ENCODE measurements at places on chromosomes 4 and X.

- DNase-seq = no peak
Observed at GRCh38 chr4:99832321-99832720, 15.7 kb downstream of the DAPP1 start.

- DNase-seq = no peak
Observed at GRCh38 chrX:2150722-2151121, 350.1 kb downstream of the DHRSX start.

- DNase-seq = no peak
Observed at GRCh38 chrX:21400408-21401121, 26.3 kb downstream of the CNKSR2 start.

- DNase-seq = no peak
Observed at GRCh38 chrX:23901060-23901459, 6.7 kb downstream of the APOO start.

- no peak for DNase-seq
Observed at GRCh38 chrX:72641611-72642010, 69.0 kb upstream of the HDAC8 start.

- DNase-seq = no peak
Observed at GRCh38 chr4:12140864-12141263, 712.2 kb upstream of the HS3ST1 start.

DNA sequence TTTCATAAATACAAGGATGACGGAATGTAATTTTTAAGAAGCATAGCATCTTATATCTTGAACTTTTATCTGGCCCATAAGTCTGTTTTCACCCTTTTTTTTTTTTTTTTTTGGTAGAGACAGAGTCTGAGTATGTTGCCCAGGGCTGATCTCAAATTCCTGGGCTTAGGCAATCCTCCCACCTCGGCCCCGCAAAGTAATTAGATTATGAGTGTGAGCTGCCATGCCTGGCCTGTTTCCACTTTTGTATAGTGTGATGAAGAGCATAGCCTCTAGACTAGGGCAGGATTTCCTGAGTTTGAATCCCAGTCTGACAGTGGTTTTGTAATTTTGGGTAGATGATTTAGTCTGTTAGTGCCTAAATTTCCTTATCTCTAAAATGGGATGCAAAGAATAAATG lies 11.0 kb downstream of the STIM2 start:
- DNase-seq = no peak

- DNase-seq = no peak
Observed at GRCh38 chr4:149719357-149719756, 96.3 kb downstream of the IQCM start.

GRCh38 chr4:74536557-74536956 lies 91.6 kb downstream of the AREG start:
- peak; percentile 21 for DNase-seq

- no peak for DNase-seq
Observed at GRCh38 chrX:152991123-152991522, 2.8 kb downstream of the PNMA5 start.

DNA sequence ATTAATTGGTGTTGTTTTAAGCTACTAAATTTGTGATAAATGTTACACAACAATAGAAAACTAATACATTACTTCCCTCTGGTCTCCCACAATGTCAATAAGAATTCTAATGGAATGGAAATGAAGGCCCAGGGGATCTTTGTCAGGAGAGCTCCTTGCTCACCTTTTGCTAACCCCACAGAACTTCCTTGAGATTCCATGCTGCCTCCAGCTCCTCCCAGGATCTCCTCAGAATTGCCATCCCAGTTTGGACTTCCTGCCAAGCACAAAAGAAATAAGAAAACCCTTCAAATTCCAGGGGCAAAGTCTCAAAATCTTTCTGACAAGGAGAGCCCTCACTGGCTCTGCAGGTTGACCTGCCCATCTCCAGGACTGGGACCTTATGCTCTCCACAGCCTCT lies 43.2 kb downstream of the ITIH6 start:
- no peak for DNase-seq

- no peak for DNase-seq
Observed at GRCh38 chrX:27565992-27566391, 24.2 kb upstream of the DCAF8L2 start.

GRCh38 chrX:139692506-139692849 lies 15.5 kb downstream of the MCF2 start:
- no peak for DNase-seq

GRCh38 chrX:135625995-135626394 lies 87.4 kb upstream of the CT45A1 start:
- DNase-seq = no peak

GRCh38 chrX:13357925-13358324 lies 38.1 kb upstream of the ATXN3L start:
- peak; percentile 64 for DNase-seq

DNA sequence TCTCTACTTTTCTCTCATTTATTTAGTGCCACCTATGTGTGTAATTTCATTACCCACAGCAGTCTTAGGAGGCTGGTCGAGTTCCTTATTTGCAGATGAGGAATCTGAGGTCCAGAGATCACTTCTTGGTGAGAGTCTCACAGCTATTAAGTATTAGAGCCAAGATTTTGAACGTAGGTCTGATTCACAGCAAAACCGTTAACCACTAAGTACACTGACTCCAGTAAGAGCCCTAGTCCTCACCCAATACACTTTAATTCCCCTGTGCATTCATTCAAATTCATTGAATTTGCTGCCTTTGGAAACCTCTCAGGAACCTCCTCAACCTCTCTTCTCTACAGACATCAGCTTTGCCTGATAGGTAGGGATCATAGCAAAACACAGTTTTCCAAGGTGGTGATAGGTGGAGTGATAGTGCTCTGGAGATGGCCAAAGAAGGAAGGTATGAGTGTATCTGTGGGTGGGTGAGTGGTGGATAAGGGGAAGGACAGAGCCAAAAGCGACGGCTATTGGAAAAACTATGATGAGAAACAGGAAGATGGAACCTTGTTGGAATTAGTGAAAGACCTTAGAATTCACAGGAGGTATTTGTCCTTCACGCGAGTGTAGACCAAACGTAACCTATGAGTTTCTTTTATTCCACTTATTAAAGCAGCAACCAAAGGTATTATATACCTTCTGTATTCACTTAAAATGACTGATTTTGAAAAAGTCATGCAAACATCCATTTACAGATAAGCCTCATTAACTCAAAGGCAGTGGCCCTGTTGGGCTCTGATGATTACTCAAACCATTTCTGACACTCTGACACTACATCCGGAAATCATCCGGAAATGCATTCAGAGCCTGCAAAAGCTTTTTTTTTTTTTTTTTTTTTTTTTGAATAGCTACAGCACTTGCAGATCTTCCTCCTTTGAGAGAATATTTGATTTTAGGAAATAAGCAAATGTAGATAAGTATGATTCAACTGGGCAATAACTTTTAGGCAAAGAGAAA lies 6.3 kb downstream of the FMR1 start:
- DNase-seq = no peak

DNA sequence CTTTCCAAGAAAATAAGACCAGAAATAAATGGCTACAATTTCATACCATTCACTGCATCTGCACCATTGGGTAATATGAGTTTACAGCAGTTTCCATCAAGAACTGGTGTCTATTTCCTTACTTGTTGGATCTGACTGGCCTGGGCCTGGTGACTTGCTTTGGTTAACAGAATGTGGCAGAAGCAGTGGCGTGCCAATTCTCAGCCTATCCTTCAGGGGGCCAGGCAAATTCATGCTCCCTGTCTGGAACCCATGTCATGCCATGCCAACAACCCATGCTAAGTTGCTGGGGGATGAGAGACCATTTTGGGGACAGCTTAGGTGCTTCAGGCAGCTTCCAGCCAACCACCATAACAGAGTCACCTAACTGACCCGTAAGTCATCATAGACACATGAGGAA lies 656.7 kb downstream of the SPOCK3 start:
- no peak for DNase-seq

DNA sequence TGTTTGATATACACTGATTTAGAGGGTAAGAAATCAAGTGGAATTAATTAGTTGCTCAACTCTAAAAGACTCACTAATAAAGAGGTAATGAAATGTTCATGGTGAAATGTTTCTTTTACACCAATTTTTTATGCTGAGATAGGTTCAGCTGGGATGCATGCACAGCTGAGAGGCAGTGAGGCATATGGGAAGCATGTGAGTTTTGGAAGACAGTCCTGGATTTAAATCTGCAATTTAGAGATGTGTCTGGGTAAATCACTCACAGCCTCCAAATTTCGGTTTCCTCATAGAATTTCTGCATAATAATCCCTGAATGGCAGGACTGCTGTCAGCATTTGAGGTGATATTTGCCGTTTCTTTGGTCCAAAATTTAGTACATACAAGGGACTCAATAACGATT lies 48.2 kb upstream of the AADAT start:
- no peak for DNase-seq

- no peak for DNase-seq
Observed at GRCh38 chr4:19417256-19417655, 834.4 kb upstream of the SLIT2 start.

DNA sequence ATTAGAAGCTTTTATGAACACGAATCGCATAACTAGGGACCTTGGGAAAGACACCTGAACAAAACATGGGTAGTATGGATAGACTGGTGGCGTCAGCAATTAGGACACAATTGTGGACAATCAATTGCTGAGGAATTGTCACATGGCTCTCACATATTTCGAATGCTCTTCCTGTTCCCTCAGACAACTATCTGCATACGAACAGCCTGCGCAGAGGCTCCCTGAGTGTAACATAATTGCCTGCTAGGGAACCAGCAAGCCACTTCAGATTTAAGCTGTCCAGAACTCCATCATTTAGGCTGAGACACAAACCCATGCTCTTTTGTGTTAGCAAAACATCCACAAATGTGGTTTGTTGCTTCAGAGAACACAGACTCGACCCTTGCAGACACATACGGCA lies 160.8 kb downstream of the MGST2 start:
- no peak for DNase-seq

DNA sequence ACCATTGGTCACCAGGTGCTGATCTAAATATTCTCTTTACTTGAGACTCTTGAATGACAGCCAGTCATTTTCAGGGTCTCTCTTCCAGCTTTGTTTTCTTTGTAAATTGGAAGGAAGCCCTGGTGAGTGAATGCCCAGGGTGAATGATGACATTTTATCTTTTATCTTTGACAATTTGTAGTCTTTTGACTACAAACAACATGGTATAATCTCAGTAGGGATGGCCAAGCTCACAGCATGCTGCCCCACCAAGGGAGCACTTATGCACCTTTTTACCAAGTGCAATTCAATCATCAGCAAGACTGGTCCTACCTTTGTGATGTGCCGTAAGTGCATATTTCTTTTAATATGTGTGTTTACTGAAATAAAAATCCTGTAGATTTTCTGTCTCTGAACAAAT lies 5.7 kb downstream of the AFM start:
- no peak for DNase-seq

GRCh38 chrX:11206716-11207115 lies 86.5 kb upstream of the AMELX start:
- DNase-seq = no peak
